Pericardium fibroblast (primary cell): ENCODE measurements at places on chromosomes 12 and 14. TPM values are rescaled to one million over a fixed set of nuclear protein-coding genes. Genes with fewer than 3 reads are reported as not detected.

RGS6 gene
- not detected in 2 replicates for total RNA-seq

DDX23 gene
- 44.9 and 50.5 TPM in 2 replicates for total RNA-seq

MYRFL gene
- not detected in 2 replicates for total RNA-seq

PSMD9 gene
- total RNA-seq, result 29.9 and 59.6 TPM in 2 replicates

LUM gene
- 252 and 293 TPM in 2 replicates for total RNA-seq

CAPS2 gene
- total RNA-seq, result 0.23 and 1.0 TPM in 2 replicates

SVOP gene
- not detected in 2 replicates for total RNA-seq

BRMS1L gene
- total RNA-seq, result 3.1 and 4.3 TPM in 2 replicates

LTBP2 gene
- 39.0 and 52.0 TPM in 2 replicates for total RNA-seq

MDM1 gene
- total RNA-seq, result 3.4 and 8.9 TPM in 2 replicates

IAPP gene
- not detected in 2 replicates for total RNA-seq

GPR84 gene
- total RNA-seq, result not detected in 2 replicates

KLHL33 gene
- 0.09 and 0.12 TPM in 2 replicates for total RNA-seq

PTGER2 gene
- 3.2 and 9.4 TPM in 2 replicates for total RNA-seq

SALL2 gene
- 6.9 and 8.5 TPM in 2 replicates for total RNA-seq

OR4E2 gene
- not detected in 2 replicates for total RNA-seq
